Activated CD4-positive, alpha-beta T cell treated with anti-CD3 and anti-CD28 coated beads, Interleukin-2, Interleukin-4, amounts not matched to agents 100 ng/mL and 50 ng/mL, durations not matched to agents 16 hours and 8 hours (primary cell): ENCODE measurements at places on chromosomes 7 and 10.

DNA sequence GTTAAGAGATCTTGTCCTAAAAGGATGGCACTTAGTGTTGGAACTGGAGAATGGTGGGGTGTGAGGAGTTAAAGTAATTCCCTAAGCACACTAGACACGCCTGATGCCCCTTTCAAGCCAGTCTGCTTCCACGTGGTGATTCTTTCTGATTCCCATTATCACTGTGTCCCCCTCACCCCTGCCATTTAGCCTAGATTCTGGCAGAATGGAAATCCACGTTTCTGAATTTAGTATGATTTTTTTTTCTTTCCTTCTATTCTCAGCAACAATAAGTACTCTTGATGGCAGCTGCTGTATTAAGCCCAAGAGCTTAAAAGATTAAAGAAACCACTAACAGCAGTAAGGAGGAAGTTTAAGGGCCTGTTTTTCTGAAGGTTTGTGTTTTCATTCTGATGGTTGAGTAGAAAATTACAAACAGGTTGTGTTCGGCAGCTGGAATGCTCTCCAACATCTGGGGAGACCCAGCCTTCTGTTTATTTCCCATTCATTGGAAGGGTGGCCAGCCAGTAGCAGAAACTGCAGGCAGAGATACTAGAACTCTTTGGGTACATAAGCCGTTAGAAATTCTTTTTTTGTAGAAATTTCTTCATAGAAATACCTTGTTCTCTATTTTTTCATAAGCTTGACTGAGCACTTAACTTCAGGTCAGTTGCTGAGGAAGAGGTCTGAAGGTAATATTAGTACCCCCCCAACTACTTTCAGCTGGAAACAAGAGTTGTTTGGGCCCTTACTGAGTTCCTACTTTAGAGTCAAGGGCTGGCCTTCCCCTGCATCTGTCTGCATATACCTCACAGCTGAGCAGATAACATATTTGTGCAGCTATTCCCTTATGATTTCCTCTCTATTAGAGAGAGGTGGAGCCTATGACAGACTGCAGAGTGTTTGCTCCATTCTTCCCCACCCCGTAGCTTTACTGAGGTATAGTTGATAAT lies 355.1 kb downstream of the AUTS2 start:
- DNase-seq, result no peak

DNA sequence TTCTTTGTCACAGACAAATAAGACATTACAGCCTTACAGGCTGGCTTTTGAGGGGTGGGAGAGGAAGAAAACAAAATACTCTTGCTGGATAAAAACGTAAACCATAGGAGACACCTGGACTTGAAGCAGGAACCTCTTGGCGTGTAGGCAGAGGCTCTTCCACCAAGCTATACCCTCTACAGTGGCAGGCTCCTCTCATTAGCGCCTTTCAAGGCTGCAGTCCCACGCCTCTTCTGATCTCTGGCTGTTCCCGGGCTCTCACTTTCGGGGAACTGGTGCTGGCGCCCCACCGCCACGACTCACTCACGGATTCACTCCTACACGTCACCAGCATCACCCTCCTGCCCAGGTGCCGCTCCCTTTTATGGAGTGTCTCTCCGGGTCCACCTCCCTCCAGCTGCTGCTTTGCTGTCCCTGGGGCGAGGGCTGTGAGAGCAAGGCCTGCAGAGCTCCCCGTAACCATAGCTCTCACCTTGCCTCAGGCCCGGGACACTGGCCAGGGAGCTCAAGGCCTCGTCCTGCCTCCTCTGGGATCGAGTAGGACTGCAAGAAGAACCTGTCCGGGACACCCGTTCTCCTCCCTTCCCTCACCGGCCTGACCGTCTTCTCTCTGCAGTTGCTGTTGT lies 62.6 kb downstream of the ZNF777 start:
- DNase-seq, result no peak

- DNase-seq, result peak; percentile 95
Measured at GRCh38 chr10:75230600-75231038, 5.1 kb downstream of the COMTD1 start.

GRCh38 chr7:122746948-122747347 lies 44.2 kb upstream of the RNF148 start:
- DNase-seq, result no peak
